ENCODE measurements at places on chromosomes 4 and X. TPM values are rescaled to one million over a fixed set of nuclear protein-coding genes. Genes with fewer than 3 reads are reported as not detected.

- peaks cover 5% of the 10 kb centered on the region for H3K27me3 ChIP-seq
- no peak overlapping the region for H3K27ac ChIP-seq
- H3K36me3 ChIP-seq: no peaks in the 10 kb centered on the region
These were observed 1.6 kb upstream of the HADH start for GRCh38 chr4:107987916-107988762.

DNA sequence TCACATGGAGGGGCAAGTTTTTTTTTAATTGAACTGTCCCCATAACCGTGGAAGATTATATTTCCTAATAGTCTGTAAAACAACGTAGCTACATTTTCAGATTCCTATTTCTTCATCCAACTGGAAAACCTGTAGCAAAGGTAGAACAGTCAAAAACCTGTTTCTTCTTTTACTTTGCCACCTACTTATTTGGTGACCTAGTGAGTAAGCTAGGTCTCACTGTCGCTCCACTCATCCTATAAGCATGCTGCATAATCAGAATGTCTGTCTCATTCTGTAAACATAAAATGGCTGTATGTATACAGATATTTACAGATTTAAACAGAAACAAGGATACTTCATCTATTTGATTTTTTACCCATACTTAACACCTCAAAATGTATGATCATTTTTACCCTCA, 20.4 kb downstream of the MAML3 start:
- no peaks in the 10 kb centered on the region for H3K27me3 ChIP-seq
- H3K4me3 ChIP-seq: no peak overlapping the region
- peaks cover 26% of the 10 kb centered on the region for H3K36me3 ChIP-seq
- no peaks in the 10 kb centered on the region for H3K4me1 ChIP-seq
- no peak for DNase-seq

DNA sequence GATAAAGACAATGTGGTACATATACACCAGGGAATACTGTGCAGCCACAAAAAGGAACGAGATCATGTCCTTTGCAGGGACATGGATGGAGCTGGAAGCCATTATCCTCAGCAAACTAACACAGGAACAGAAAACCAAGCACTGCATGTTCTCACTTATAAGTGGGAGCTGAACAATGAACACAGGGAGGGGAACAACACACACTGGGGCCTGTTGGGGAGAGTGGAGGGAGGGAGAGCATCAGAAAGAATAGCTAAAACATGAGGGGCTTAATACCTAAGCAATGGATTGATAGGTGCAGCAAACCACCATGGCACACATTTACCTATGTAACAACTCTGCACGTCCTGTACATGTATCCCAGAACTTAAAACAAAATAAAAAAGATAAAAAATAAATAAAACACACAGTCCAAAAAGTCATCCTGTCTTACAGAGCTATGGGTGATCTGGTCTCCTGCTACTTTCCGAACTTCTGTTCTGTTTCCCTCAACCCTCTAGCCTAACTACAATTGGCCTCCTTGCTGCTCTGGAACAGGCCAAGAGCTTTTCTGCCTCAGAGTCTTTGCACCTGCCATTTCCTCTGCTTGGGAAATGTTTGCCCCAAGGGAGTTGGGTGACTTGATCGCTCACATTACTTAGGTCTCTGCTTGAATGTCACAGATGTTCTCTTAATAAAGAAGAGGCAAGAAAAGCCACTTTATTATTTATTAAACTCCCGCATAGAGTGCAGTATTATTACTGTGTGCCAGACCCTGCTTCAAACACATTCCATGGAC, 1.1 kb upstream of the CD38 start:
- no peak overlapping the region for H3K27ac ChIP-seq
- no peak overlapping the region for H3K4me3 ChIP-seq
- no peaks in the 10 kb centered on the region for H3K36me3 ChIP-seq

DNA sequence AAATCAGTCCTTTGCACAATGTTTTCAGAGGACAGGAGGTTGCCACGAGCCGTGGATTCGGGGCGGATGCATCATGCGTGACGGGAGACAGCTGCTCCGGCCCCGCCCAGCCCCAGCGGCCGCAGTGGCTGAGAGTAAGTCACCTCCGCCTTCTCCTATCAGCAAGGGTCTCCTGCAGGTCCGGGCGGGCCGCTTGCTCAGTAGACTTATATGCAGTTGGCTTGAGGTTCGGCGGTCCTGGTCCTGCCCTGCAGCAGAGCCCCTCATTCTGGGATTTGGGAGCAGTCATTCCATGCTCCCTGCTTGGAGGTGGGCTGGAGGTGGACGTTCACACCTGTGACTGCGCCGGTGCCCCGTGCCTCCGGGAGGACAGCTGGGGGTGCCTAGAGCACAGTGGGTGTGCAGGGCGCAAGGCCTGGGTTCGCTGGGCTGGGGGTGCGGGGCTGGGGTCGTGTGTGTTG, 86.3 kb upstream of the ADRA2C start:
- peak; percentile 48 for DNase-seq
- no peaks in the 10 kb centered on the region for H3K36me3 ChIP-seq
- H3K4me1 ChIP-seq: no peaks in the 10 kb centered on the region
- H3K27ac ChIP-seq: no peak overlapping the region
- H3K4me3 ChIP-seq: no peak overlapping the region
- no peaks in the 10 kb centered on the region for H3K27me3 ChIP-seq

KIF4A gene
- total RNA-seq: 47.5 TPM

- H3K36me3 ChIP-seq: no peaks in the 10 kb centered on the region
- no peaks in the 10 kb centered on the region for H3K27me3 ChIP-seq
- peak; percentile 79 for DNase-seq
- H3K4me3 ChIP-seq: no peak overlapping the region
- H3K27ac ChIP-seq: no peak overlapping the region
- peaks cover 2% of the 10 kb centered on the region for H3K4me1 ChIP-seq
These were observed 51.4 kb upstream of the SOD3 start for GRCh38 chr4:24743927-24744326.

COL25A1 gene
- 4.9 TPM for total RNA-seq

- H3K36me3 ChIP-seq: no peaks in the 10 kb centered on the region
- H3K27ac ChIP-seq: no peak overlapping the region
- H3K4me3 ChIP-seq: no peak overlapping the region
- H3K27me3 ChIP-seq: no peaks in the 10 kb centered on the region
These were observed 2334.6 kb downstream of the PCDH7 start for GRCh38 chr4:33054656-33055196.

DNA sequence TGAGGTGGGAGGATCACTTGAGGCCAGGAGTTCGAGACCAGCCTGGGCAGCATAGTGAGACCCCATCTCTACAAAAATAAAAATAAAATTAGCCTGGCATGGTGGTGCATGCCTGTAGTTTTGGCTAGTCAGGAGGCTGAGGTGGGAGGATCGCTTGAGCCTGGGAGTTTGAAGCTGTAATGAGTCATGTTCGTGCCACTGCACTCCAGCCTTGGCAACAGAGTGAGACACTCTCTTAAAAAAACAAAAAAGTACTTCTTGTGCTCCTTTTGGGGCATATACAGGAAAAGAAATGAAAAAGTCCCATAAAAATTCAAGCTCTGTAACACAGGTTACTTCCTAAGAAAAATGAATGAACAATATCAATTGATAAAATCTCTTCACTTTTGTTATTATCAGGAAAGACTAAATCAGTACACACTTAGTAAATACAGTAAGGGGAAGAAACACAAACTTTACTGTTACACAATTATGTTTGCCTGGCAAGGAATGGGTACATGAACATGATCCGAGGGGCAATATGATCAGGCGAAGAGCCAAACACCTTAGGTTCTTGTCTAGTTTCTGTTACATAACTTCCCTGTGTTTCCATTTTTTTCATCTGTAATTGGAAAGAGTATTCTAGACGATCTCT, 46.9 kb downstream of the CCDC158 start:
- no peak overlapping the region for H3K4me3 ChIP-seq
- H3K27ac ChIP-seq: no peak overlapping the region
- H3K27me3 ChIP-seq: no peaks in the 10 kb centered on the region
- no peaks in the 10 kb centered on the region for H3K4me1 ChIP-seq

MTMR8 gene
- total RNA-seq: 2.9 TPM

GRCh38 chr4:95838192-95838591, 1.7 kb upstream of the PDHA2 start:
- H3K27ac ChIP-seq: no peak overlapping the region
- H3K4me3 ChIP-seq: no peak overlapping the region
- no peaks in the 10 kb centered on the region for H3K27me3 ChIP-seq
- peak; percentile 47 for DNase-seq
